Stimulated activated CD4-positive, alpha-beta T cell treated with anti-CD3 and anti-CD28 coated beads, Interleukin-1b, Interleukin-23, amount 100 ng/mL, for 1 hour (primary cell): ENCODE measurements at places on chromosomes 5 and 9.
A peak's percentile ranks its signal among the peaks of the same experiment; 100 is the strongest.

DNA sequence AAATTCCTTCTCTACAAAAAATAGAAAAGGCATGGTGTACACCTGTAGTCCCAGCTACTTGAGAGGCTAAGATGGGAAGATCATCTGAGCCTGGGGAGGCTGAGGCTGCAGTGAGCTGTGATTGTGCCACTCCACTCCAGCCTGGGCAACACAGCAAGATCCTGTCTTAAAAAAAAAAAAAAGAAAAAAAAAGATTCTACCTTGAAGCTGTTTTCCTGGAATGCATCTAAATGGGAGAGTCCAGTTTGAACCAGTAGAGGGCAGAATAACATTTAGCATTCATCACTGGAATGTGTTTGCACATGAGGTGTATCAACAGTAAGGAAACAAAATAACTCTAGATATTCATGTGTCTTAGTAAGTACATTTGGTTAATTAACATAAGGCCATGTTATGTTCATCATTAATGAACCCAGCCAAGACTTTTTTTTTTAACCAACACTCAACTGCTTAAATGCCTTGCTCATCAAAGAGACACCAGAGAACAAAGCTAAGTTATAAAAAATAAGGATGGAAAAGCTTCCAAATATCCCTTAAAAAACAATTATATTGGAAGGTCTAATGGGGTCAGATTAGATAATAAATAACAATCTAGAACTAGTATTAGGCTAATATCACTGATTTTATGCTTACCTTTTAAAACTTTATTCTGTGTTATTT lies 16.1 kb downstream of the IFNE start:
- no peak for DNase-seq

- no peak for DNase-seq
Measured at GRCh38 chr5:156460471-156460870, 133.5 kb downstream of the SGCD start.

GRCh38 chr9:96523374-96523773 lies 73.4 kb downstream of the HABP4 start:
- no peak for DNase-seq

DNA sequence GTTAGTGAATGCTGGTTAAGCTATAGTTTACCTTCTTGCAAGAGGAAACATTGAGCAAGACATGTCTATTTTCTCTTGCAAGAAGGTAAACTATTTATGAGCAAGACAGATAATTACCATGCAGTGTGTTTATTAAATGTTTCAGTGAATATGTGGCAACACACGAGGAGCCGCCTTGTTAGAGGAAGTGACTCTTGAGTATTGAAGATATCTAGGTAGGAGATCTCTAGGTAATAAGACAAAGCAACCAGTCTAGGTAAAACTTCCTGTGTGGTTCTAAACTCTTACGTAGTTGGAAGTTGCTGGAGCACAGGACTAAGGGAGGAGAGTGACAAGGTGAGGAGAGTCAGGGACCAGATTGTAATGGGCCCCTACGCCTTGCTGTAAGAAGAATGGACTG lies 16.8 kb downstream of the SKP2 start:
- no peak for DNase-seq

DNA sequence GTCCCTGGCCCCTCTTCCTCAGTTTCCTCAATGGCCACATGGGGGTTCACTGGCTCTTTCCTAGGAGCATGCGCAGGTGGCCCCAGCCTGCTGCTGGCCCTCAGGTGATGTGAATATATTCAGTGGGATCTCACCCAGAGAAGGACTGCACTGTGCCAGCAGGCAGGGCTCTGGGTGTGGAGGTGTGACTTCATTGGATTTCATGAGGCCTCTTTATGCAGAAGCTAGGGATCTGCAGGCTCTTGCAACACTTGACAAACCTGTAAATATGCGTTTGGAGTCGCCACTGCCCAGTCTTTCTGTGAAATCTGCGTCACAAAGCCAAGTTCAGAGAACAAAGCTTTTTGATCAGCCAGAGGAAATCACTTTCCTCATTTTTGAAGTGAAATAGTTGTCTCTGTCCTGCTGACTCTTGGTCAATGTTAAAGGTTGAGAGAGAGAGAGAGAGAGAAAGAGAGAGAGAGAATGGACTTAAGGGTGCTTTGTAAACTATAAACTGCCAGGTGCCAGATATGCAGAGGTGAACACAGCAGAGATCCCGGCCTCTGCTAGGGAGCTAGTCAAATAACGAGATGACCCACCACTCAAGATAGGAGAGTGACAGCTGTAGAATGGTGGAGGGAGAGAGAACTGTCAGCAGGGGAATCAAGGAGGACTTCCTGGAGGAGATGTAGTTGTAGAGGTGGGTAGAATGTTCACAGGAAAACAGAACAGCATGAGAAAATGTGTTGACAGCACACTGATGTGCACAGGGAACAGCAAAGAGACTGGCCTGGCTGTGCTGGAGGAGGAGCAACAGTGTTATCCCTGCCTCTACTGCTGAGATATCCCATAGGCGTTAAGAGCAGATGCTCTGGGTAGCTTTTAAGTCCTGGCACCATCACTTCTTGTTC lies 167.0 kb upstream of the ZNF618 start:
- DNase-seq: no peak

DNA sequence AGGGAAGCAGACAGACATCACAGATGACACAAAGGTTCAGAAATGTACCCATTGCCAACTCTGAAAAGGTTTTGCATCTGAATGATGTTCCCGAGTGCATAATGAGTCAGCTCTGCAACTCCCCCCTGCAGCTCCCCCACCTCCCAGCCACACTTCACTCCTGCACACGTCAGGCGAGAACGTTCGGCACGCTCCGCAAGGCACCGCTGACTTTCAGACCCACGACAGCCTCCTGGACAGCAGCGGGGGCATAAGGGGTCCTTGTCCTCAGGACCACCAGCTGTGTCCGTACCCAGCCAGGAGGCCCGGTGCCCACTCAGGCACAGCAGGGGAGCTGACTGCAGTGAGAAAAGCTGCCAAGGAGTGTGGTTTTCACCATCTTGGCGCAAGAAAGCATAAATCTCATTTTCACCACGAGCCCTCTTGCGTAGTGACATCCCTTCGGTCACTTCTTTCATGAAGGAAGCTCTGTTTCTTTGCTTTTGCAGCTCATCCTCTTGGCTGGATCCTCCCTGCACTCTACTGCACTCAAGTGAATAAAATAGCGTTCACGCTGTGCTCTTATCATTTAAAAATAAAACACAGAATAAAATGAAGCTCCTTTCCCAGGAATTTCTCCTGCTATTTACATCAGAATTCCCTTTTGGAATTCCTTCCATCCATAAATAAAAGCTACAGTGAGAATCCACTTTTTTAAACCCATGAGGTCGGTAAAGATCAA lies 9.9 kb downstream of the GFPT2 start:
- DNase-seq: no peak

DNA sequence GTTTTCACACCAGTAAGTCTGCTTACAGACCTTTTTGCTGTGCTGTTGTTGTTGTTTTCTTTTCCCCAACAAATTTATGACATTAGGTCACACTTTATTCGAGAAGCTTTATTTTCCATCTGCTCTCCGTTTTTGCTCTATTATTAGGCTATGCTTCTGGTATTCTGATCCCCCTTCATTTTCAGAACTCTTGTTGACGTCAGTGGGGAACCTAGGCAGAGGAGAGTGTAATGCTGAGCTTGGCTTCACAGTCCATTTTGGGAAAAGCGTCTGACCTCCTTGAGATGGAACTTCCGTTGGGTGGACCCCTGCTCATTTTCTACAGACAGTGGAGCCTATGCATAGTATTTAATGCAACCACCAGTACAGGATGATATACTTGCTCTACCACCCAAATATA lies 387.9 kb upstream of the MEF2C start:
- DNase-seq: no peak

DNA sequence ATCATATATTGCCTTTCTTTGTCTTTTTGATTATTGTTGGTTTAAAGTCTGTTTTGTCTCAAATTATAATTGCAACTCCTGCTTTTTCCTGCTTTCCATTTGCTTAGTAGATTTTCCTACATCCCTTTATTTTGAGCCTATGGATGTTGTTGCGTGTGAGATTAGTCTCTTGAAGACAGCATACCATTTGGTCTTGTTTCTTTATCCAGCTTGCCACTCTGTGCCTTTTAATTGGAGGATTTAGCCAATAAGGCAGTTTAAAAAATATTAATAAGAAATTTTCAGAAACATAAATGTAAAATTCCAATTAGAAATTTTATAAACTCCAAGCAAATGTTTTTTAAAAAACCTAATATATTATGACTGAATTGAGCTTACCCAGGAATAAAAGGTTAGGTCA lies 24.0 kb downstream of the BTNL8 start:
- DNase-seq: no peak

DNA sequence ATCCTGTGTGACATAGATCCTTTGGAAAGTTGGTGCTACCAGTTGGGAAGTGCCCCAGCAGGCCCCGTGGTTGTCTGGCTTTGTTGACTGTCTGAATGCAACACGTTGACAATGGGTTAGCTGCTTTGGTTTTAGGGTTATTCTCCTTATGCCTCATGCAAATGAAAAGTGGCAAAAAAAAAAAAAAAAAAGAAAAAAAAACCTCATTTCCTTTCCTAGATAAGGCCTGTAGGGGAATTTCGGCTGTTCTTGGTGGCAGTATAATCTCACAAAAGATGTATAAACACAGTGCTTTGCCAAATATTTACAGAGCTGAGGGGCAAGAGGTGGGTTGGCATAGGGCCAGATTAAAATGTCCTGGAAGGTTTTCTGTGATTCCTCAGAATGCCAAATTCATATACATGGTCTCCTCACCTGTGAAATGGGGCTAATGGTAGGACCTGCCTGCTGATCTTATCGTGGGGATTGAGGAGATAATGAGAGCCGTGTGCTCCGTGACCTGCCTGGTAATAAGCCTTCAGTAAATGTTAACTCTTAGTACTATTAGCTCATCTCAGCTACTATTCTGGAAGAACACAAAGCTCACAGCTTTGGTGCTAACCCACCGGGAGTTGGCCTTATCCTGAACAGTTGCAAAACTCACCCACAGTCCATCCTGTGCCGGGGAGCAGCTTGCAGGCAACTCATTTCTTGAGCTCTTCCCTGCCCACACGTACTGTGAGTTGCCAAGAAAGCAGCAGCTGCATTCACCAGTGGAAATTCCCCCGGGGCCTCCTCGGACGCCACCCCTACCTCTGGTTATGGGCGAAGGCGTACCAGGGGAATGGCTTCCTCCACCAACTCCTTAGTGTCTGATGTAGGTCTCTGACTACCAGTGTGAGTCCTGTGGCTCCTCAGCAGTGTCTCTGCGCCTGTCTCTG lies 220.3 kb downstream of the NR3C1 start:
- no peak for DNase-seq

DNA sequence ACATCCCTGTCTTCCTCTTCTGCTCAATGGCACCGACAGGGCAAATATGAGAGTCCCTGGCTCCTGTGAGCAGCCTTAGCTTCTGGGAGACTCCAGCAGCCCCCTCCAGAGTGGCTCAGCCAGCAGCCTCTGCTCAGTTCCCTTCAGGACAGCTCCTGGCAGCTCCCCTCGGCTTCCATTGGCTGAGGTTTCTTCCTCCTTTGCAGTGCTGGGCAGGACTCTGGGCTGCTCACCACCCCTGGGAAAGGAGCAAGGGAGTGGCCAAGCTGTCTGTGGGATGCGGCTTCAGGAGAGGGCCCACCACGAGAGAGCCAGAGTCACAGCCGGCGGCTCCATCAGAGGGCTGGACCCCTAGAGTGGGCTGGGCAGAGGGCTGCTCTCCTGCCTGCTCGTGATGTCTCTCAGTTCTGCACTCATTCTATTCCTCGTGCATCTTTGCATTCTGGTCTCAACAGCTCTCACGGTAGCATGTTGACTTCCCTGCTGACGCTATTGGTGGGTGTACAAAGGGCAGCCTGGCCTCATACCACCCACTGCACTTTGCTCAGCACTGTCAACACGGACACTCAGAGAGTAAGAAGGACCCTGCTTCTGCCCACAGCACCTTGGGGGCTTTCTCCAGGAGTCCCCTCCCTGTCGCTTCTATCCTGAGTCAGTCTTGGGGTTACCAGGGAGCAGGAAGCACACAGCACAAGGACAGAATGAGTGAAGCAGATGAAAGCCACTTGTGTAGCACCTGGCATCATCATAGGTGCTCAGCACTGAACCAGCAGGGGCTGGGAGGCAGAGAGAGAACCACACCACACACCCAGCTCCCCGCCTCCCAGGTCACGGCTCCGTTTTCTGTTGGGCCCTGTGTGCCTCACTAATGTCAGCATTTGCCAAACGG lies 80.9 kb upstream of the ALDH1B1 start:
- DNase-seq: no peak

DNA sequence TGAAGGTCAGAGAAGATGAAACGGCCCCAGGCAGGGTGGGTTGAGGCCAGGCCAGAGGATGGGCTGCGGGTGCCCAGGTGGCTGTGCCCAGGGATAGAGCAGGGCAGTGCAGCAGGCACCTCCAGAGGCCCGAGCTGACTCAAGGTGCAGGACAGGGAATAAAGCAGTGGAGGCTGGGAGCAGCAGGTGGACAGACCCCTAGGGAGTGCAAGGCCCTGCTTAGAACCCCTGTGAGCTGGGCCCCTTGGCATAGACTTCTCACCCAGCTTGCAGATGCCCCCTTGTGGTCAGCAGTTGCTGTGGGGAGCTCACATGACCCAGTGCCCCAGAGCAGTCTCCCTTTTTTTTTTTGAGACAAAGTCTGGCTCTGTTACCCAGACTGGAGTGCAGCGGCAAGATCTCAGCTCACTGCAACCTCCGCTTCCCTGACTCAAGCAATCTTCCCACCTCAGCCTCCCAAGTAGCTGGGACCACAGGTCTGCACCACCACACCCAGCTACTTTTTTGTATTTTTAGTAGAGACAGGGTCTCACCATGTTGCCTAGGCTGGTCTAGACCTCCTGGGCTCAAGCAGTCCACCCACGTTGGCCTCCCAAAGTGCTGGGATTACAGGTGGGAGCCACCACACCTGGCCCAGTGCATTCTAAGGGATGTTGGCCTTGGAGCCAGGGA lies 118.8 kb downstream of the WNK2 start:
- peak; percentile 32 for DNase-seq

GRCh38 chr5:74028976-74029375 lies 403.0 kb downstream of the ARHGEF28 start:
- no peak for DNase-seq

DNA sequence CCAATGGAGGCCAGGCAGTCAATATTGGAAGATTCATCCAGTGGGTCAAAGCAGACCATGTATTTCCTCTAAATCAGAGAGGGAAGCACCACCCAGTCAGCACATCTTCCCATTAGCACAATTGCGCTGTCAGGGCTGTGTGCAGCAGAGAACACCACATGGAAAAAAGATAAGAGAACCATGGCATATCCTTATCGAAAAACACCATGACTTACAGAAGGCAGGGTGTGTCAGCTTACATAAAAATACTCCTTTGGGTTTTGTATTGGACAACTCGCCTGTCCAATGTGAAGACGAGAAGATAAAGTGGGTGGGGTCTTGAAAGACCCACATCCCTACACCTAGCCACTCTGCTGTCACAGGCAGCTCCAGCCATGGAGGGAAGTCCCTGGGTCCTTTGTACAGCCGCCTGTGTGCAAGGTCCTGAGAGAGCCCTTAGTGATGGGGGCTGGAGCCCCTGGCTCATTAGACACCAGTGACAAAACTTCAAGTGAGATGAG lies 71.9 kb upstream of the SPATA31E1 start:
- DNase-seq: no peak

- DNase-seq: no peak
Measured at GRCh38 chr5:178502401-178503100, 87.6 kb downstream of the COL23A1 start.

- no peak for DNase-seq
Measured at GRCh38 chr5:102090770-102091169, 205.3 kb downstream of the SLCO4C1 start.

- DNase-seq: no peak
Measured at GRCh38 chr9:132016456-132016855, 63.2 kb downstream of the MED27 start.
